ENCODE measurements at places on chromosomes 1 and 21.

DNA sequence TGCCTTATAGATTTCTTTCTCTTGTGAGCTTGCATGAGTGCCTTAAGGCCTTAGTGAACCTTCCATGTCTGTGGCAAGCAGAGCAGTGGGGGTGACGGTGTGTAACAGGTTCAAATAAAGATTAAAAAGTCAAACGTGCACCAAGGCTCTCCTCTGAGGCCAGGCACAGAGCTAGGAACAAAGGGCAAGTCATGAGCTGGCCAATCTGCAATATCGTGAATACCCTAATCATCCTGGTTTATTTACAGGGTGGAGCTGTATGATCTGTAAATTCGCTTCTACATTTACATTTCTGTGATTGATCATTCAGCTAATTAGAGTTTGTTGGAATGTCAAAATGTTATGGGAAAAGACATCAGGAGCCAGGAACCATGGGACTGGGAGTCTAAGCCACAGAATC is 120.2 kb downstream of the CAPN8 start:
- DNase-seq: no peak

- no peak for DNase-seq
These were observed 26.6 kb downstream of the NIBAN1 start for GRCh38 chr1:184947497-184948256.

- no peak for DNase-seq
These were observed 15.9 kb downstream of the DUSP10 start for GRCh38 chr1:221725735-221726672.

- DNase-seq: no peak
These were observed 38.1 kb downstream of the GNPAT start for GRCh38 chr1:231279081-231279480.

DNA sequence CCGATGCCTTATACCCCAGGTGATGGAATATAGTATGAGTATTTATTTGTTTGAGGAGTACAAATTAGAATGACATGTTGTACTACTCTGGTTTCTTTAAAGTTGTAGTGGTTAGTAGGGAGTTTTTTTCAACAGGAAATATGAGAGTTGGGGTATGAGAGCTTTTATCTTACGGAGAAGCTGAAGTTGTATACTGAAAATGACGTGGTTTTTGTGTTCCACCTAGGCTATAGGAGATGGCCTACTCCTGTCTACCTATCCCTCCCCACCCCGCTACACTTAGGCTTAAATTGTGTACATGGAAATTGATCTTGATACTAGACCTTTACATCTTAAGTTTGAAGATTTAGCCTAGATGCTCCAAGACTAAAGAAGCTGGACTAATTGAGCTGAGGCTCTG is 6.8 kb upstream of the HAX1 start:
- DNase-seq: no peak

DNA sequence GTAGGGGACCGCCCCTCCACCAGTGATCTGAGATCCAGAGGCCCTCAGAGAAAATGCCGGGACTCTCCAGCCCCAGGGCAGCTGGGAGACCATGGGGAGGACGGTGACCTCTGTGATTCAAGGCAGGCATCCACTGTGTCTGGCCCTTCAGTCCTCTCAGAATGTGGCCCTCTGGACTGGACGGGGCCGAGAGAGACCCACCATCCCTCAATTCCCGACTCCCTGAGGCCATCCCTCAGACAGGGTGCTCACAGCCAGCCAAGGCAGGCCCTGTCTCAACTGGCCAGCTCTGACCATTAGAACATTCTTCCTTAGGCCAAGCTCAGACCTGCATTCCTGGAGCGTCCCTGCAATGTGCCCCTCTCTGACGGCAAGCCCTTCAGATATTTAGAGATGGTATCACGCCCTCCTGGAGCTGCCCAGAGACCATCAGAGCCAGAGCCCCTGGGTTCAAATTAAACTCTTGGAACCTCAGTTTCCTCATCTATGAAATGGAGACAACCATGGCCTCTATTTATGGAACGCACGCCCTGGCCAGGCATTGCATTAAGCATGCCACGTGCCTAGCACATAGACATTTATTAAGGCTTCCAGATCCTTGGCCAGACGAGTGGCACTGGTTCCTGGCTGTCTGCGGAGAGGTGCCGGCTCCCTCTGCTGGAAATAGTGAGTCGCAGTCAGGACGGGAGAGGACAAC is 9.6 kb upstream of the EPS8L3 start:
- DNase-seq: peak; percentile 82

GRCh38 chr1:88746916-88747315 is 62.8 kb downstream of the PKN2 start:
- no peak for DNase-seq

GRCh38 chr1:198122693-198123092 is 34.1 kb upstream of the NEK7 start:
- DNase-seq: no peak

GRCh38 chr1:207870306-207871031 is 40.5 kb downstream of the CD34 start:
- no peak for DNase-seq

DNA sequence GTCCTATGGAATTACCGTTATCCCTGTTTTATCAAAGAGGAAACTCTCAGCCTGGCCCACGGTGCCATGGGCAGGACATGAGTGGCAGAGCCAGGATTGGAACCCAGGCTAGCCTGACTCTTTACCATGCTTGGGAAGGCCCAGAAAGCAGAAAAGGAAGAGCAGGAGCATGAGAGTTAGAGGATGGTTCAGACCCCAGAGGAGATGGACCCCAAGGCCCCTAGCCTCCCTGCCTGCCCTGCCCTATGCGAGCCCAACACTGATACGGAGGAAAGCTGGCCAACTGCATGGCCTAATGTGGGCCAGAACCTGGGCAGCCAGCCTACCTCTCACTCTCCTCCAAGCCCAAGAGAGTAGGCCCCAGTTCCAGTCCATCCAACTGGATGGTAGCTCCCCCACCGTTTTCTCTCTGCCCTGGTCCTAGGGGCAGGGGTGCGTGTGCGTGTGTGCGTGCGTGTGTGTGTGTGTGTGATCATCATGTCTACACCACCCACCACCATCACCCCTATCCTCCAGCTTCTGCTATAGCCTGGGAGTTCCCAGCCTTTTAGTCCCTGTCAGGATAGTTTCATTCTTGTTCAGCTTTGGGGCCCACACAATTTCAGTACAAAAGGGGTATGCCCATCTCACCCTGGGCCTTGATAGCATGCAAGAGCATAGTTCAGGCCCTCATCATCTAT is 15.4 kb upstream of the MEX3A start:
- DNase-seq: no peak

GRCh38 chr1:155569988-155570592 is 7.5 kb upstream of the ASH1L start:
- DNase-seq: no peak

- no peak for DNase-seq
These were observed 79.5 kb downstream of the SDCCAG8 start for GRCh38 chr1:243335292-243335691.

- DNase-seq: no peak
These were observed 355.6 kb downstream of the USP25 start for GRCh38 chr21:16085421-16085820.

DNA sequence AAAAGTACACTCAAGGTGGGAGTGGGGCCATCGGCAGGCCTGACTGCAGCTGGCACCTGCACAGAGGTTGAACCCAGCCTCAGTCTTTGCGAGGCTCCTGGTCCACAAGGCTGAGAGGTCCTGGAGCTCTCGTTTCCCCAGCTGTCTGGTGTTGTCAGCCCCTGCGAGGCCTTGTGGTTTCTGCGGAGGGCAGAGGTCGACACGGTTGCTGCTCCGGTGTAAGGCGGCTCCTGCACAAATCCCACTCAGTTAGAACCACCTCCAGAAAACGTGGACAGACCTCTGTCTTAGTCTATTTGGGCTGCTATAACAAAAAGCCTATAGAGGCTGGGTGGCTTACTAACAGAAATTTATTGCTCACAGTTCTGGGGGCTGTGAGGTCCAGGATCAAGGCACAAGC is 5.8 kb downstream of the KIAA1614 start:
- DNase-seq: peak; percentile 75

GRCh38 chr21:38254970-38255369 is 1.8 kb upstream of the KCNJ15 start:
- no peak for DNase-seq

DNA sequence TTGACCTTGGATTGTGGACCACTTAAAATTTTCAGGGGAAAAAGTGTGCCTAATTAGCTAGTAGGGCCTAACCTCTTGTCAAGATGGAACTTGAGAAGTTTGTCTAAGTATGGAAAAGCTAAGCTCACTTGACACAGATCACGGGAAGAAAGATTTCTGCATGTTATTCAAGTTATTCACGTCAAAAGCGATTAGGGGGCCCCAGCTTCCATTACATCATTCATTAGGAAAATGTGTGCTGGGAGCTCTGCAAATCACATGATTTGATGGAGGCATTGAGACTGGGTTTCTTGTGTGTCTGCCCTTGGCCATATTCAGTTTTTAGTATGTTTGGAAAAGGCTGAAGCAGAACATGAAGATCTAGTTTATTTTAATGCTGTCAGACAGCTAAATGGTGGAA is 15.5 kb upstream of the POGZ start:
- DNase-seq: no peak

DNA sequence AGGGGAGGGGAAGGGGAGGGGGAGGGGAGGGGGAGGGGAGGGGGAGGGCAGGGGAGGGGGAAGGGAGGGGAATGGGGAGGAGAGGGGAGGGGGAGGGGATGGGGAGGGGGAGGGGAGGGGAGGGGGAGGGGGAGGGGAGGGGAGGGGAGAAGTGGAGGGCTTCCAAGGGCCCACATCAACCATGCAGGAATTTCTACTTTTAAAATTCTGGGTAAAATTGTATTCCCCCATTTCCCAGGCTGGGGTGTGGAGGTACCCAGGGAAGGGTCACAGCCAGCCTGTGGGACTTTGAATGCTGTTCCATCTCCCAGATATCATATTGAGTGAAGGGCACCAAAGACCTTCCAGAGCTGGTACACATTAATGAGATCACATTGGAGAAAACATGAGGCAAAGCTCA is 126.9 kb upstream of the ETS2 start:
- DNase-seq: no peak

DNA sequence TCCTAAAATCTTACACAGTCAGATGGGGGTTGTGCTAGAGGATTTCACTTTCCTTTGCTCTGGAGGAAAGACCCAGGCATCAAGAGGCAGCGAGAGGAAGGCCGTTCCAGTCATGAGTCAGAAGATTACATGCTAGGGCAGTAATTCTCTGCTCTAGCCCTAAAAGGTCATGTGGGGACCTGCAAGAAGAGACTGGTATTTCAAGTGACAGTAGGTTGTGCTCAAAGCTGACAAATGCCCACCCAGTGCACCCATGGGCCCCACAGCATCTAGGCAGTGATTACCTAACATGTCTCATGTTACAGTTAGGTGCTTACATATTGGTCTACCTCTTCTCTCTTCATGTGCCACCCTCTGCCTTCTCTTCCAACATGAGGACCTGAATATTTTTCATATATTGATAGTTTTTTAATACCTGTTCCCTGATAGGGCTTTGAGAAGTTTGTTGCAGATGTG is 99.7 kb upstream of the BEND5 start:
- no peak for DNase-seq

GRCh38 chr1:16232316-16232710 is 4.7 kb downstream of the CPLANE2 start:
- no peak for DNase-seq

DNA sequence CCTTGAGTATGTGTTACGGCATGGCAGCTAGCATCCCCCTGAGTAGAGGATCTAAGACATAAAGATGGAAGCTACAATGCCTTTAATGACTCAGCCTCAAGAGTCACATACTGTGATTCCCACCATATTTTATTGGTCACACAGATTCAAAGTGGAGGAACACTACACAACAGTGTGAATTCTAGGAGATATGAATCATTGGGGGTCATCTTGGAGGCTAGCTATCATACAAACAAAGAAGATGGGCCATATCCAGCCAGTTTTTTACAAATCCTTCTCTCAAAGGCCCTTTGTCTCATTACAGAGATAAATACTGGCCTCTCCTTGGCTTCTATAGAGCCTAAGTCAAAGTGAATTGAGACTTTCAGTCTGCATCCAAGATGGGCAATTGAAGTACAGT is 177.0 kb downstream of the TBX15 start:
- DNase-seq: no peak

DNA sequence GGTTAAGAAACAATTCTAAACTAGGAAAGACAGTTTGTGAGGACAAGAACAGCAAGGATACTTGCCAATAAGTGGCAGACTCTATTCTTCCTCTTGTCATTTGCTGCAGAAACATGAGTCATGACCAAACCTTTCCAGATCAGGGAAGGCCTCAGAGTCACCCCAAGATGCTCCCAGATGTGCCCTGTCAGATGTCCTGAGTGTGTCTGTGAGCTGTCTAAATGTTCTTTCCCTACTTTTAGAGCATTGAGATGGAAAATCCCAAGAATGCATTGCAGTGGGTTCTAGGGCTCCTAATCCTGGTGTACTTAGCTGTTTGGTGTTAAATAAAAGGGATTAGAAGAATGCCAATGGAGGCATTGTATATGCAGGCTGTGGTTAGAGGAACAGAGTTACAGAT is 57.5 kb upstream of the KIAA0040 start:
- DNase-seq: no peak

- DNase-seq: no peak
These were observed 17.5 kb downstream of the CFAP45 start for GRCh38 chr1:159882527-159882862.

DNA sequence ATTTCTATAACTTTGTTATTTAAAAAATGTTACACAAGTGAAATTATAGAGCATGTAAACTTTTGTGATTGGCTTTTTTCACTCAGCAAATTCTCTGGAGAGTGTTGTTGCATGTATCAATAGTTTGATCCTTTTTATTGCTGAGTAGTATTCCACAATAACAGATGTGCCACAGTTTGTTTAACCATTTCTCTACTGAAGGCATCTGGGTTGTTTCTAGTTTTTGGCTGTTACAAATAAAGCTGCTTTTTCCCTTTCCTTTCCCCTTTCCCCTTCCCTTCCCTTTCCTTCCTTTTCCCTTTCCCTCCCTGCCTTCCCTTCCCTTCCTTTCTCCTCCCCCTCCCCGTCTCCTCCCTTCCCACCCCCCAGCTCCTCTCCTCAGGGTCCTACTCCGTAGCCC is 15.9 kb downstream of the TUFT1 start:
- DNase-seq: no peak

- no peak for DNase-seq
These were observed 138.2 kb downstream of the ZNF326 start for GRCh38 chr1:90133133-90133532.

GRCh38 chr1:78281580-78281979 is 209.2 kb upstream of the PTGFR start:
- no peak for DNase-seq

DNA sequence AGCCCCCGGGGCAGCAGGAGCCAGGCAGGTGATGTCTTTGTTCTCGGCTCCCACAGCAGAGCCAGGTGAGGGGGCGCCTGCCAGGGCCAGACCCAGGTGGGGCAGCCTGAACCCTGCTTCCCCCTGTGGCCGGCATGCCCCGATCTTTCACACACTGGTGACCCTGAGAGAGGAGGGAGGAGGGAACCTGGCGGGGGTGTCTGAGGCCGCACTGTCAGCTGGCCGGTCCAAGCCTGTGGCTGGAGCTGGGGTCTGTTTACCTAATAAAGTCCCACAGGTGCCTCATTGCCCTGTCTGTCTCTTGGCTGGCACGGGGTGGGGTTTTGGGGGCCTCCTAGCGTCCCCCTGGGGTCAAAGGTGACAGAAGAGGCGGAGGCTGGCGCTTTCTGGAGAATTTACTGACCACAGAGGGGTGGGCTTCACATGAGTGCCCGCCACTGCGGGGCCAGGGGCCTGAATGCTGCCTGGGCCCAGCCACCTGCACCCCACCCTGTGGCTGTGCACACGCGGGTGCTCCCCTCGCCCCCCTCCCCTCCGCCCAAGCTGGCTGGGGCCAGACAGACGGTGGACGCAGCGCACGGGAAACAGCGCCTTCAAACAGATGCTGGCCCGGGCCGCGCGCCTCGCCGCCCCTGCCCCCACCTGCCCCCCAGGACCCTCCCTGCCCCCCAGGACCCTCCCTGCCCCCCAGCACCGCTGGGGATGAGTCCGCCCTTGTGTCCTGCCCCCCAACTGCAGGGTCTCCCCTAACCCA is 5.8 kb downstream of the TMEM240 start:
- DNase-seq: peak; percentile 75
